Cardiac fibroblast (primary cell): ENCODE measurements at places on chromosomes 2 and 18.

DNA sequence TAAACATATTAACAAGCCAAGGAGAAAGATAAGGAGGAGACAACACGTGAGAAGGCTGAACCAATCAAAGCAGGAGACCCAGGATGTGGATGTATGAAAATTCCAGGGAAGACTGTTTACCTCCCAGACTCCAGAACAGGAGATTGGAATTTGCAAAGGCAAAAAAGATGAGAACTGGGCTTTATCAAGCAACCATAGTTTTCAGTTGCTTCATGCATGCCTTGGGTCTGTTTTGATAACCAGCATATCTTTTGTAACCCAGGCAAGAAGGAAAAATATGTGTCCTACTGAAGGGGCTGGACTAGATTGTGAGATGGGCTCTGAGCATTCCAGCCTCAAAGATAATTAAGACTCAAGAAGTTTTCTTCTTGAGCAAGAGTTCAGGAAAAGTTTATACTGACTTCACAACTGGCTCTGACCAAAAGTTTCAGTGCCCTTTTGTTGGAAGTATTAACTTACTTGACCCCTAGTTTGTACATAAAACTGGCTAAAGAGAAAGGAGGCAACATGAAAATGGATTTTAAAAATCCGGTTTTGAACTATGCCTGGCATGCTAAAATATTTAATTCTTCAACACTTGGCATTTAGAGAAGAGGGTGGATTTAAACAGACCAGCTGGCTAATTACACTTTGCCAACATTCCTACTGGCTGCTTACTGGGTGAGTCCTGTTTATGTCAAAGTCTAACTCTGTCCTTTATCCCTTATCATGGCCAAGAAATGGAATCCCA, 79.3 kb upstream of the CD28 start:
- peak; percentile 42 for DNase-seq

DNA sequence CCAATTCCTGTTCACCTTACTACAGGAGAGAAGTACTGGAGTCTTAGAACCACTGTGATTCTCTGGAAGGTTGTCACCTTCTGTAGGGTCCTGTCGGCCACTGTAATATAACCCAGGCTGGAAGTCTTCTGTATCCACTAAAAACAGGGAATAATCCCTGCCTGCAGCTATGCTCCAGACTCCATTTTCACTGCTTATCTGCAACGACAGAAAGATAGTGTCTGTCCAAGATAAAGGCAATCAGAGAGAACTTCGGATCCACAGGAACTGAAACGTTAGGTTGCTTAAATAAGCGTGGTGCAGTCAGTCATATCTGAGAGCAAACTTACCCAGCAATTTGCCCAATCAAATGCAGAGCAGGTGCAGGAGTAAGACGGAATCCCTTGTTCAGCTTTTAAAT, 34.2 kb downstream of the ALS2 start:
- no peak for DNase-seq

- DNase-seq: no peak
Observed at GRCh38 chr2:142769761-142770160, 107.7 kb upstream of the KYNU start.

GRCh38 chr2:47984041-47984440, 77.7 kb upstream of the FBXO11 start:
- peak; percentile 6 for DNase-seq

DNA sequence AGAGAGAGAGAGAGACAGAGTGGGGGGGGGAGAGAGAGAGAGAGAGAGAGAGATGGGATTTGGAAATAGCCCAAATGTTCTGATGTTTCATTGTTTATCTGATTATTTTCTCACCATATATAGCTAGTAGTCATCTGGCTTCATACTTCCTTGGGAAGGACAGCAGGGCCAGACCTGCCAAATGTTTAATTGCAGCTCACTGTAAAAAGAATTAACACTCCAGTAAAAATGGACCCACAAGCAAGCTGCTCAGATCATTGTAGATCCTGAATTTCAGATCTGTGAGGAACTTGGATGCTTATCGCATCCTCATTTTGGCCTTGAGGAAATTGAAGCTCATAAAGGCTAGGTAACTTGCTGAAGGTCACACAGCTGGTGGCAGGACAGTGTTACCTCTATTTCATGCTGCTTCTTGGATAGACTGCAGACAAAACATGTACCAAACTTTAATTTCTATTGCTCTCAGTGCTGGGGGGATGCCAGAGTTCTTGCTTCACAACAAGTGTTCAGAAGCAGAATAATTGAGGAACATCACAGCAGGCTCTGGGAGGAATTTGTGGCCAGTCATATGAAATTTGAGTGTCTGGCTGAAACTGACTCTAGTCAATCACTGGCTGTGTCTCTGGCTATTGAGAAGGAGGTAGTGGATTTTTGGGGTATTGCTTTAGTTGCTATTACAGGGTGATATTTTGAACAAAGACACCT, 223.5 kb downstream of the PIK3C3 start:
- DNase-seq: no peak

- DNase-seq: peak; percentile 59
Observed at GRCh38 chr2:234458466-234458865, 38.4 kb downstream of the ARL4C start.

- no peak for DNase-seq
Observed at GRCh38 chr2:150885774-150886386, 375.8 kb downstream of the RBM43 start.

GRCh38 chr2:181988154-181988924, 2.7 kb downstream of the PPP1R1C start:
- no peak for DNase-seq

- DNase-seq: no peak
Observed at GRCh38 chr2:226703514-226703913, 96.1 kb downstream of the IRS1 start.

DNA sequence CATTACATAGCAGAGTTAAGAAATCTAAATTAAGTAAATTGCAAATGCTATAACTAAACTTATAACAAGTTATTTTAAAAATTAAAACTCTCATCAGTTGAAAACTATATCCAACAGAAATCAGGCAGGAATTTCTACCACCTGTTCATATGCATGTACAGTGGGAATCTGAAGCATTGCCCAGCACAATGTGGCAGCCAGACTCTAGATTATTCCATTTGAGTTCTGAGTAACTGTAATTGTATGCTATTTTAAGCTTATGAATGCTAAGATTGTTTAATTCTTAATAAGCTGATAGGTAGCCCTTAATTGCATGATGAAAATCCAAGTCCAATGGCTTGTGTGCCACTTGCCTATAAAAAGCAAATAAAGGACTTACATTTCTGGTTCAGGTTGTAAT, 834.5 kb upstream of the FSHR start:
- DNase-seq: no peak

GRCh38 chr2:86038291-86039081, 67.2 kb downstream of the POLR1A start:
- DNase-seq: peak; percentile 48

- peak; percentile 98 for DNase-seq
Observed at GRCh38 chr2:229282758-229283546, 11.9 kb upstream of the PID1 start.

GRCh38 chr18:10685484-10685883, 159.7 kb downstream of the NAPG start:
- no peak for DNase-seq

- no peak for DNase-seq
Observed at GRCh38 chr2:160920061-160920460, 240.2 kb upstream of the TANK start.

GRCh38 chr2:176405477-176405876, 136.2 kb downstream of the MTX2 start:
- no peak for DNase-seq

DNA sequence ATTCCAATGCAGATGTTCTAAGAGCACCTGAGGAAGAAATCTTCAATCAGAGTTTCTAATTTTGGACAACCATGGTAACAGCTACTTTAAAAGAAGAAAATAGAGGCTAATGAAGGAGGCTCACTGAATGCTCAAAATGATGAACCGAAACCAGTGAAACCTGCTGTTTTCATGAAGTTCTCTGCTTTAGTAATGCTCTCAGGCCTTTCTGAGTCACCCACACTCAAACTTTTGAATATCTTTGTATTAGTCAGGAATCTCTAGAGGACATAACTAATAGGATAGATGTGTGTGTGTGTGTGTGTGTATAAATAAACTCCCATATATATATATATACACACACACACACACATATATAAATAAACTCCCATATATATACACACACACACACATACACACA, 76.9 kb upstream of the RIT2 start:
- peak; percentile 77 for DNase-seq

- DNase-seq: no peak
Observed at GRCh38 chr2:204332706-204333105, 212.6 kb upstream of the PARD3B start.

- DNase-seq: no peak
Observed at GRCh38 chr2:36425608-36426355, 70.2 kb downstream of the CRIM1 start.

- DNase-seq: no peak
Observed at GRCh38 chr2:41965173-41965908, 82.5 kb upstream of the PKDCC start.

DNA sequence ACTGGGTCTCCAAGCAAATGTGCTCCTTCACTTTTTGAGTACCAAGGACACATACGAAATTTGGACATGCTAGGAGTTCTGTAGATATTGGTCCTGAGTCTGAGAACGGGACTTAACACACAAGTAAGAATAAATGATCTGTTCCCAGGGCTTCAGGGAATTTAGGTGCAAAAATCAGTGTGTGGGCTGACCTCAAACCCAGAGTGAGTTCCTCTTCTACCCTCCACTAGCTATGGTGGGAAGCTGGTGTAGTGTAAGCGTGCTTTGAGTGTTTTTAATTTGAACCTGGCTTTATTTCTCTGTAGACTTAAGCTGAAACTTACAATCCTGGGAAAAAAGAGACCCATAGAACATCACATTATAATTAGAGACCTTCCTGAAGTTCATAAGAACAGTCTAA, 50.5 kb downstream of the MYO3B start:
- DNase-seq: no peak

DNA sequence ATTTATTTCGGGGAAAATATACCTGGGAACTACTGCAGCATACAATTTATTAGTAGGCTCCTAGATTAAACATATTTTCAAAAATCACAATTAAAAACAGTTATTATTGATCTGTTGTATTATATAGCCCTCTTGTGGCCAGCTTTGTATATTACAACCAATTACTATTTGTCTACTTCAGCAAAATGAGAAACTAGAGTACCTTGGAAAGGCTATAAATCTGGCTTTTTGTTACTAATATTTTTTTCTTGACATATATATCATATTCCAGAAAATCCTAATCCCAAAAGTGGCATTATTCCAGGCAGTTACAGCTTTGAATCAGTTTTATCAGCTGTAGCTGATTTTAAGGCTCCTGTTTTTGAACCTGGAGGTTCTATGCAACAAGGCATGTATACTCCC, 101.2 kb downstream of the UBR3 start:
- peak; percentile 77 for DNase-seq

DNA sequence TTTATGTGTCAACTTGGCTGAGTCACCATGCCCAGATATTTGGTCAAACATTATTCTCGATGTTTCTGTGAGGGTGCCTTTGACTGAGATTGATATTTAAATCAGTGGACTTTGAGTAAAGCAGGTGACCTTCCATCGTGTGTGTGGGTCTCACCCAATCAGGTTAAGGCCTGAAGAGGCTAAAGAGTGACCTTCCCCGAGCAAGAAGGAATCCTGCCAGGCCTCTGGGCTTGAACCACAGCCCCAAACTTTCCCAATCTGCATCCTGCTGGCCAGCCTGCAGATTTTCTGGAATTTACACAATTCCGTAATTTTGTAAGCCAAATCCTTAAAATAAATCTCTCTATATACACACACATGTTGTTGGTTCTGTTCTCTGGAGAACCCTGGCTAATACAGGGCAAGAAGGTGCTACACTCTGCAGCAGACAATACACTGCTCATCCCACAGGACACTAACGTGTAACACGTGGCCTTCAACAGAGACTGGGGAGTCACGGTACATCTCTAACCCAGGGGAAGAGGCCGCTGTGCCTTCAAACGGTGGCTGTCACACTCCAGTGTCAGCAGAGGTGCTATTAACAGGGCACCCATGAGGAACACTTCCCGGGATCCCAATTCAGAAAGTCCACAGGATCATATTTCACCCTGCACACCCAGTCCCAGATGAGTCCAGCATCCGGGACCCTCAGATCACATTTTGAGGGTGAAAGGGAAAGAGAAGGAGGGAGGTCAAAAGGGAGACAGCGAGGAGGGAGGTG, 113.1 kb upstream of the ID2 start:
- no peak for DNase-seq

DNA sequence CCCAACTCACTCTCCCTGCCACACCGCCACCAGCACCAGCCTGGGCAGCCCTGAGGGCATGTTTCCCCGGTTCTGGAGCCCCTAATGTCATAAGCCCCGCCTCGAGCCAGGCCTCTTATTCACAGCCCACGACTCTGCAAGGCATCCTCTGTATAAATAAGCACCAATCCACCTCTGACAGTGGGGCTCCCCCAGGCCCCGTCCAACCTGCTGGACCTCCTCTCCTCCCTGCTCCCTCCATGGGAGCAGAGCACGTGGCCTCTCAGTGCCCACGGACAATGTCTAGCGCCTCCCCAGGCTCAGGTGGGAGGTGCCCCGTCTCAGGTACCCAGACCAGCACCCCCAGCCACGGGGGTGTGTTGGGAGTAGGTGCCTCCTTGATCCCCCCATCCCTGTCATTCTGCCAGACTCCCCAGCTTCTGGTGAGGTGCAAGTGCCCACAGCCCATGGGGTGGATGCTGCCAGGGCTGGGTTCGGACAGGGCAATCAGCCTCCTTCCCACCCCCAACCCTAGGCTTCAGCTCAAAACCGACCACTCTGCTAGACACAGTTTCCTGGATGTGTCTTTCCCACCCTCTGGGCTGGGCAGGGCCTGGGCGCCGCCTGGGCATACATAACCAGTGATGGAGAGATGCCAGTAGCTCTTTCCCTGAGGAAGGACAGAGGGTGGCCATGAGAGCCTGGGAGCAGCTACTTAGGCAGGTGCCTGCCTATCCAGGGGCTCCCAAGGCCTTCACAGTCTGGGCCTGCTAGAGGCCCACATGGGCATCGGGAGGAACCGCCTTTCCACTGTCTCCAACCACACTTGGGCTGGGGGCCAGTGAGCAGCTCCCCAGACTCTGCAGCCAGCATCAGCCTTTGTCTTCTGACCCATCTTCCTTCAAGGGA, 1.6 kb upstream of the ADRA2B start:
- no peak for DNase-seq

GRCh38 chr2:37610638-37611289, 60.7 kb downstream of the CDC42EP3 start:
- DNase-seq: peak; percentile 84
